Activated CD4-positive, alpha-beta T cell treated with anti-CD3 and anti-CD28 coated beads, Interleukin-2, amount 10 ng/mL, durations not matched to agents 24 days and 14 days (primary cell): ENCODE measurements at places on chromosomes 1 and 21. TPM values are rescaled to one million over a fixed set of nuclear protein-coding genes. Genes with fewer than 3 reads are reported as not detected.

The NUDT4B gene
- 0.36 and 0.47 TPM in 2 replicates for total RNA-seq

- peaks cover 5% of the 10 kb centered on the region for H3K27me3 ChIP-seq
- DNase-seq: no peak
- H3K36me3 ChIP-seq: no peaks in the 10 kb centered on the region
- H3K4me1 ChIP-seq: no peaks in the 10 kb centered on the region
- no peak overlapping the region for H3K4me3 ChIP-seq
These were observed 50.1 kb upstream of the RWDD3 start for GRCh38 chr1:95183952-95184351.

The CFHR3 gene
- not detected in 2 replicates for total RNA-seq

The CFHR1 gene
- total RNA-seq: not detected in 2 replicates

The SLAMF9 gene
- not detected in 2 replicates for total RNA-seq

The KRTAP20-3 gene
- not detected in 2 replicates for total RNA-seq

The GNAT2 gene
- total RNA-seq: 0.33 TPM in 2 replicates

DNA sequence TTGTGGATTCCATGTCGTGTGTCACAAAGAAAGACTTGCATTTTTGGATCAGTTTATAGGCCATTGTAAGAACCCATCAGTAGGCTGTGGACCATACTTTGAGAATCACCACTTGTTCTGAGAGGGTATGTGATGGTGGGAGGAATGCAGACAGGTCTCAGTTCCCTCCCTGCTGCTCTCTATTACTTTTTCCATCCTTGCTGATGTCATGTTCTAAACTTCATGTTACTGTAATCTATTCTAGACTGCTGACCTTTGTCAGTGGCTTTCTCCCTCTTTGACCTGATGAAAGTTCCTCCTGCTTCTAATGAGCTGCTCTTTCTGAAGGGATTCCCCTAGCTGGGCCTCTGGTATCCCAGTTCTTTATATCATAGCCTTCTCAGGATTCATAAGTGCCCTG is 46.1 kb downstream of the ST3GAL3 start:
- no peaks in the 10 kb centered on the region for H3K4me1 ChIP-seq
- H3K27ac ChIP-seq: peak overlapping the region; percentile 28
- peaks cover 2% of the 10 kb centered on the region for H3K36me3 ChIP-seq
- H3K4me3 ChIP-seq: no peak overlapping the region

DNA sequence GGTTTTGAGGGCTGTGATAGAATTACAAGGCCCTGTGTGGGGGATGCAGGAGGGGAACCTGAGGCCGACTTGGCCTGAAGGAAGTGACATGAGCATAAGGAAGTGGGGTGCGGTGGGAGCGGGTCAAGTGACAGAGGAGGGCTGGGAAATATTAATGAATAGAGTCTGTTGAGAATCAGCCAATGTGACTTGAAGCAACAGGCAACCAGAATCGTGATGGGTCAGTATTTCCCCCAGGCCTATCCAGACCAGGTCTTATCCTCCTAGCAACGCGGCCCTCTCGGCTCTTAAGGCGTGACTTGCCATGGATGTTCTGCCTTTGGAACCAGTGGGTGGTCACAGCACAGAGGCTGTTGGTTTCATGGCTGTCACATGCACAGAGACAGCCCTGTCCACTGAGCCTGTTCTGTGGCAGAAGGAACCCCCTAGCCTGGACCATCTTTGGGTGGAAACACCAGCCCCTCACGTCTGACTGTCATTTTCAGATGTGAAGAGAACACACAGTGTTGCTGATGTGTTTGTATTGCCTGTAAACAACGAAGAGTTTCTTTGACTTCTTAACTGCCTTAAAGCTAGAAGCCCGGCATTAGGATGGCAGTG is 468.8 kb downstream of the CAMTA1 start:
- no peaks in the 10 kb centered on the region for H3K36me3 ChIP-seq
- no peak overlapping the region for H3K27ac ChIP-seq
- H3K27me3 ChIP-seq: no peaks in the 10 kb centered on the region
- peak; percentile 43 for DNase-seq

DNA sequence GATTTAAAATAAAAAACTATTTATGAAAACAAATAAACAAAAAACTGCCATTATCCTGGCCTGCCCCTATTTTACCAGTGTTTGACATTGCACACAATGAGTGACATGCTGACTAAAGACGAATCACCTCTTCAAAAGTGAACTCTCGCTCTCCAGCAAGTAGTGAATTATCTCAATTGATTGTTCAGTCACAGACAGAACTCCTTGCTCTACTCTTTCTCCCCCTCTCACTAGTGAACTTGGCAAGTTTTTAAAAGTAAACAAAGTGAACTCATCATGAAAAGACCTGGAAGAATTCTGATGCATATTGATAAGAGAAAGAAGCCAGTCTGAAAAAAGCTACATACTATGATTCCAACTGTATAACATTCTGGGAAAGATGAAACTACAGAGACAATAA is 4.7 kb upstream of the C1orf52 start:
- peaks cover 10% of the 10 kb centered on the region for H3K4me1 ChIP-seq
- no peaks in the 10 kb centered on the region for H3K27me3 ChIP-seq
- H3K36me3 ChIP-seq: peaks cover 28% of the 10 kb centered on the region
- no peak for DNase-seq

The MYCL gene
- 0.42 and 0.57 TPM in 2 replicates for total RNA-seq

The SH2D1B gene
- not detected in 2 replicates for total RNA-seq

- no peaks in the 10 kb centered on the region for H3K27me3 ChIP-seq
- no peak overlapping the region for H3K4me3 ChIP-seq
- H3K36me3 ChIP-seq: no peaks in the 10 kb centered on the region
- DNase-seq: no peak
- no peaks in the 10 kb centered on the region for H3K4me1 ChIP-seq
These were observed 90.9 kb upstream of the RGS18 start for GRCh38 chr1:192067360-192067759.

- no peaks in the 10 kb centered on the region for H3K27me3 ChIP-seq
- no peaks in the 10 kb centered on the region for H3K36me3 ChIP-seq
- DNase-seq: no peak
- H3K4me1 ChIP-seq: no peaks in the 10 kb centered on the region
- H3K4me3 ChIP-seq: no peak overlapping the region
These were observed 51.1 kb upstream of the GRIK3 start for GRCh38 chr1:37085393-37085792.

GRCh38 chr21:35924714-35925301 is 135.5 kb downstream of the SETD4 start:
- H3K4me1 ChIP-seq: no peaks in the 10 kb centered on the region
- H3K36me3 ChIP-seq: no peaks in the 10 kb centered on the region
- peak; percentile 59 for DNase-seq

DNA sequence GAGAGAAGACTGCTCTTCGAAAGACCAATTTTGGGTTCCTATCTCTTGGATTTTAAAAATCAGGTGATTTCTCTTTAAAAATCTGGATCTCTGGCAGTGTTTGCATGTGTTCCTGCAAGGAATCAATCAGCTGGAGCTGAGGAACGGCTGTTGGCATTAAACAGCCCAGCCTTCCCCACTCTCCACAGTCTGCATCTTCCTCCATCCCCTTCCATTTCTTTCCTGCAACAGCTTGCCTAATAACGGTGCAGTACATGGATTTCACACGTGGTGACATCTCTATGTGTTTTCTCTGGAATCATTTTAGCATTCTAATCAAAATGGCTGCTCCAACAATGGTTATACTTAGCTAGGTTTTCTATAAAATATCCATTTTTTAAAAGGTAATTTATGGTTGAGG is 20.0 kb downstream of the RIPPLY3 start:
- peaks cover 9% of the 10 kb centered on the region for H3K27me3 ChIP-seq
- no peaks in the 10 kb centered on the region for H3K4me1 ChIP-seq
- H3K27ac ChIP-seq: no peak overlapping the region

DNA sequence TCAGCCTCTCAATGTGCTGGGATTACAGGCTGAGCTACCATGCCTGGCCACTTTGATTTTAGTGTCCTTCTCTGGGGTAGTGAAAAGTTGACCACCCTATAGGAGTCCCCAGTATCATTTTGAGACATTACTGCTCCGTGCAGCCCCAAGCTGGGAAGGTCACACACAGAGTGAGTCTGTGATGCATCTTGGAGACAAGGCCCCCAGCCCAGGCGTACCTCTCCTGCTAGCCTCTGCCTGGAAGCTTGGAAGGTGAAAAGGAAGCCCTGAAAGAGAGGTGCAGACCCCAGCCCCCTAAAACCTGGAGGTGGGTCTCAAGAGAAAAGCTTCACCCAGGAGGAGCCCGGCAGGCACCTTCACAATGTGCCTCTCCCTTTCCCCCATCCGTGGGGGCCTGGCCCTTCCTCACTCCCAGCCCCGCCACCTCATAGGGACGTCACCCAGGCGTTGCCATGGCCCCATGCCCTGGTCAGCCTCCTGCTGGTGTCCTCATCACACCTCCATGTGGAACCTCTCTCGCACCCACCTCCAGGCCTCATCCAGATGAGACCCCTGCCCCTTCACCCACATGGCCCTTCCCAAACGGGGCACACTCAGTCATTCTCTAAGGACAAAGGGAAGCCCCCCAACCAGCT is 5.6 kb upstream of the ARF1 start:
- no peak for DNase-seq
- no peak overlapping the region for H3K4me3 ChIP-seq
- H3K27ac ChIP-seq: no peak overlapping the region
- no peaks in the 10 kb centered on the region for H3K27me3 ChIP-seq
- H3K4me1 ChIP-seq: peaks cover 12% of the 10 kb centered on the region
- H3K36me3 ChIP-seq: peaks cover 6% of the 10 kb centered on the region

DNA sequence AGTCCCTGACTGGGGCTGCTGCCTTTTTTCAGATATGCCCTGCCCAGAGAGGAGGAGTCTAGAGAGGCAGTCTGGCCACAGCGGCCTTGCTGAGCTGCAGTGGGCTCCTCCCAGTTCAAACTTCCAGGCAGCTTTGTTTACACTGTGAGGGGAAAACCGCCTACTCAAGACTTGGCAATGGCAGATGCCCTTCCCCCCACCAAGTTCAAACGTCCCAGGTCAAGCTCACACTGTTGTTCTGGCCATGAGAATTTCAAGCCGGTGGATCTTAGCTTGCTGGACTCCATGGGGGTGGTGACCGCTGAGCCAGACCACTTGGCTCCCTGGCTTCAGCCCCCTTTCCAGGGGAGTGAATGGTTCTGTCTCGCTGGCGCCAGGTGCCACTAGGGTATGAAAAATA is 18.3 kb upstream of the C1orf53 start:
- no peaks in the 10 kb centered on the region for H3K36me3 ChIP-seq
- DNase-seq: no peak
- H3K27ac ChIP-seq: no peak overlapping the region
- H3K4me3 ChIP-seq: no peak overlapping the region
- H3K27me3 ChIP-seq: peaks cover 48% of the 10 kb centered on the region
- H3K4me1 ChIP-seq: no peaks in the 10 kb centered on the region

The NR1I3 gene
- not detected in 2 replicates for total RNA-seq
